Heart right ventricle (tissue), 16 donors: ENCODE measurements at places on chromosomes 13 and 19. TPM values are rescaled to one million over a fixed set of nuclear protein-coding genes. Genes with fewer than 3 reads are reported as not detected.
A peak's percentile ranks its signal among the peaks of the same experiment; 100 is the strongest.

GRCh38 chr19:892243-892893, 619 bp downstream of the MED16 start:
- peaks cover 3% of the 10 kb centered on the region for H3K4me1 ChIP-seq
- peak overlapping the region; percentile 67 for H3K4me3 ChIP-seq
- DNase-seq: peak; percentile 52
- H3K27me3 ChIP-seq: no peaks in the 10 kb centered on the region
- peak overlapping the region; percentile 91 for H3K27ac ChIP-seq

DNA sequence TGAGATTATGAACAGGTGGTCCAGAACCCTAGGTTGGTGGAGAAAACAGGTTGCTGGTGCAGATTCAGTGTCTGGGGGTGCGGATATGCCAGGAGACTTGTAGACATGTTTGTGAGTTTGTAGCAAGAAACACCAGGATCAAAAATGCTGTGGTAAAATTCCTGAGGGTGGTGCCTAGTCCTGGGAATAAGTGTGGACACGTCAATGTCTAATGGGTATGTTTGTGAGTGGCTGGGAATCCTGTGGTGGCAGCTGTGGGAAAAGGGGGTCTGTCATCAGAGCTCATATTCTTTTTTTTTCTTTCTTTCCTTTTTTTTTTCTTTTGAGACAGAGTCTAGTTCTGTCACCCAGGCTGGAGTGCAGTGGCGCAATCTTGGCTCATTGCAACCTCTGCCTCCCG, 7.2 kb downstream of the ZNF708 start:
- H3K4me1 ChIP-seq: peaks cover 31% of the 10 kb centered on the region
- no peaks in the 10 kb centered on the region for H3K27me3 ChIP-seq
- H3K27ac ChIP-seq: no peak overlapping the region
- H3K36me3 ChIP-seq: peaks cover 26% of the 10 kb centered on the region
- no peak overlapping the region for H3K4me3 ChIP-seq

- DNase-seq: no peak
- peaks cover 32% of the 10 kb centered on the region for H3K4me1 ChIP-seq
- peaks cover 24% of the 10 kb centered on the region for H3K36me3 ChIP-seq
- H3K4me3 ChIP-seq: no peak overlapping the region
- H3K27ac ChIP-seq: no peak overlapping the region
- no peaks in the 10 kb centered on the region for H3K27me3 ChIP-seq
These were observed 9.4 kb downstream of the SAMD4B start for GRCh38 chr19:39351537-39352064.

GRCh38 chr13:106369091-106369490, 166.4 kb downstream of the EFNB2 start:
- DNase-seq: no peak
- no peaks in the 10 kb centered on the region for H3K36me3 ChIP-seq
- no peaks in the 10 kb centered on the region for H3K27me3 ChIP-seq
- no peaks in the 10 kb centered on the region for H3K4me1 ChIP-seq
- H3K27ac ChIP-seq: no peak overlapping the region
- no peak overlapping the region for H3K4me3 ChIP-seq

ARRDC2 gene
- 19.3 TPM for polyA plus RNA-seq

TDRD3 gene
- polyA plus RNA-seq: 9.8 TPM

DNA sequence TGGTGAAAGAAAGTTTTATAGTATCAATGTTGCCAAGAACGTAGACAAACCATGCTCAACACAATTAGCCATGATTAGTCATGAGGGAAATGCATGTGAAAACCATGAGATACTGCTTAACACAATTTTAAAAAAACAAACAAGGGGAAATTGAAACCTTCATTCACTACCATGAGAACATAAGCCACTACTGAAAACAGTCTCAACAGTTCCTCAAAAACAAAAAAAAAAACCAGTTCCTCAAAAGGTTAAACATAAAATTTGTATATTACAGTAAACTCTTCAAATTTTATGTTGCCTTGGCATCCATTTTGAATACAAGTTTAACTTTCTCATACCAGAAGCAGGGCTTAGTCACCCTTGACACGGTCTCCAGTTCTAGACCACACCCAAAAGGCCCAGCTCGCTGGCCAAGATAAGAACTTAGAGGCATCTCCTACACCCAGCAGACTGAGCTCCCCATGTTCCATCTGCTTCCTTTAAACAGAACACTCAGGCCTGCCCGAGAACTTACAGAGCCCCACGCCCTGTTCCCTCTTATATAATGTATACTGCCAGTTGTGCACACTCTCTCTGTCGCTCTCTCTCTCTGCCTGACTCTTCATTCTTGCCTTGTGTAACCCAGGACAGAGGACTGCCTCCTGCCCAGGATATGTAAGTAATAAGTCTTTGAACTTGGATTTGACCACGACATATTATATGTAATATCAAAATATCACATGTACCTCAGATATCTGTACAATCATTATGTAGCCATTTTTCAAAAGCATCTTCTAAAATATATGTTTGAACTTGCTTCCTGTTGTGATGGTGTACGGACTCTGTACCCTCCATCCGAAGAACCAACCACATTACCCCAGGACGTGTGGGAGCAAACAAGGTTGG, 67.4 kb downstream of the STK24 start:
- DNase-seq: no peak
- peaks cover 73% of the 10 kb centered on the region for H3K4me1 ChIP-seq
- no peaks in the 10 kb centered on the region for H3K36me3 ChIP-seq
- H3K27ac ChIP-seq: peak overlapping the region; percentile 46
- no peak overlapping the region for H3K4me3 ChIP-seq

RNF225 gene
- polyA plus RNA-seq: not detected
